RCC 7860 (cell line): ENCODE measurements at places on chromosomes 3 and 15.

- no peak for DNase-seq
These were observed 387.5 kb downstream of the NLGN1 start for GRCh38 chr3:173785004-173785403.

DNA sequence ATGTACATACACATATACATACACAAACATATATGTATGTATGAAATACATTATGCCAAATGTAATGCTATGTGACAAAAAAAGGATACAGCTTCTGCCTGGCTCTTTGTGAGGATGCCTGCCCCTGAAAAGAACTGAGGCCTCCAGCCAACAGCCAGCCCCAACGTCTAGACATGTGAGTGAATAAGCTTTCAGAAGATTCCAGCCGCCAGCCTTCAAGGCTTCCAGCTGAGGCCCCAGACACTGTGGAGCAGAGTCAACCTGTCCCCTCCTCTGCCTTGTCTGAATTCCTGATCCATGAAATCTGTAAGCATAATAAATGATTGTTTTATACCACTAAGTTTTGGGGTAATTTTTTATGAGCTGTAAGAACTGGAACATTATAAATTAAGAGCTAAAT is 24.7 kb downstream of the GXYLT2 start:
- DNase-seq, result no peak

GRCh38 chr3:11544412-11545181 is 99.1 kb downstream of the VGLL4 start:
- no peak for DNase-seq

DNA sequence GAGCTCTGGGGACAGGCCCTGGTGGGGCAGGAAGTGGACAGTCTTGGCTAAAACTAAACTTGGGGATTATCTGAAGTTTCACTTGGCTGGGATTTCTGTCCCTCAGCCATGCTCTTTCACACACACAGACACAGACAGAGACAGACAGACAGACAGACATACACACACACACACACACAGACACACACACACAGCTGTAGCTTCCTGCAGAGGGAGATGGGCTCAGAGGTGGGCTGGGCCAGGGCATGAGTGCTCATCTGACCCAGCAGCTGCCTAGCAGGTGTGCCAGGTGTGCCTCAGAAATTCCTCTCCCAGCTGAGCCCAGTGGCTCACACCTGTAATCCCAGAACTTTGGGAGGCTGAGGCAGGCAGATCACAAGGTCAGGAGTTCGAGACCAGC is 3.3 kb downstream of the RHOV start:
- no peak for DNase-seq

DNA sequence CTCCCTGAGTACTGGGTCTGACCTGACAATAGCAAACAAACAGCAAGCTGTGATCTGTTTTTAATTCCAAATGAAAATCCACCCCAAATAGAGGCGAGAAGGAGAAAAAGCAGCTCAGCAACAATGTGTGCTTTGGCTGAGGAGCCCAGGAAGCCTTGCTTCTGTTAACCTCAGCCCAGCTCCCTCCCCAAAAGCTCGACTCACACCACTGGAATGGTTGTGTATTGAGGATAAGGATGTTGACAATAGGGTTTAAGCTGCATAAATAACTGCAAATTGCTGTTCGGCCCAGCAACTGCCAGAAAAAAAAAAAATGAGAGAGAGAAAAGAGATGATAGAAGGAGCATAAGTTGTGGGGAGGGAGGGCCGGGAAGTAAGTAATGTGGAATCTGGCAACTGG is 104.0 kb upstream of the TBC1D5 start:
- DNase-seq, result no peak

- DNase-seq, result no peak
These were observed 58.3 kb downstream of the HES1 start for GRCh38 chr3:194194051-194194756.

DNA sequence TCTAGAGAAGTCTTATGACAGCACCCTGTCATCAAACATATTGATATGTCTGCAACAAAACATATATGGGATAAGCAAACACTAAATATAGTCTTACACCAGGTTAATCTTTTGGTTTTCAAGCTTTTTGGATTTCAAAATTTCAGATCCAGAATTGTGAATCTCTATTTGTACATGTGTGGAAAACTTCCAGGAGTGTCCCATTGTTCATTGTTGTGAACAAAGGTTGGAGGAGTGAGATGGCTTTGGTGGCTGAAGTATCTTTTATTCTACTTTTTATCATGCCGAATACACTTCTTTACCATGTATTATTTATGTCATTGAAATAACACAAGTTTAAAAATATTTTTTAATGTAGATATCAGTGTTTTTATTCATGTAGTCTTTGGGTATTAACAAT is 5.9 kb upstream of the FHIT start:
- no peak for DNase-seq

DNA sequence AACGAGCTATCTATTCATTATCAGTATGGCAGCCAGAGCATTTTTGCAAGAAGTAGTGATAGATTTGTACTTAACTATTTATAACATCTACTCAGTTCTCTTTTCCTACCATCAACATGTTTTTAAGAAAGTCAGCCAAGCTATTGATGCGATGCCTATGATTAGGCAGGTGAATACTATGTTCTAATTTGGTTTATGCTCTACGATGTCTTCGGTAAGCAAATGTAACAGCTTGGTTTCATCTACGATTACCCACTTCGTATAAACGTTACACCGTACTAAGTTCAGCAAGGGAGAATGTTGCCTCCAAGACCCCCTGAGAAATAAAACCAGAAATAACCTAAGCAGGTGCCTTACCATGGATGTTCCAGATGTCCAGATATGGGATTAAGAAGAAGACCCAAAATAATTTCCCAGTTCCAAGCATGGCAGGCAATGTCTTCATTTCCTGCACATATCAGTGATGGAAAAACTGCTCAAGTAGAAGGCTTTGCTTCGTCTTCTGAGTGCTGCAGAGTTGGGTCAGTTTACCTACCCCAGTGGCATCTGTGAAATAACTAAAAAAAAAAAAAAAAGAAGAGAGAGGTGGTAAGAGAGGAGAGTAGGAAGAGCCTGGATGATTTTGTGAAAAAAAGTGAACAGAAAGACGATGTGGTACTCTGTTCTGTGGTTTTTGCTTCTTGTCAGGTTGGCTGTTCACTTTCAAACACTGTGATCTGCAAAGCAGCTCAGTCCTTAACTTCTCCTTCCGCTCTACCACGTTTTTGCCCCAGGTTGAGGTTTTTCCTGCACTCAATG is at the start of gene BTLA:
Gene BTLA (minus strand): TSS at position 559 of the 798 bp plus-strand sequence. CDS start 114 bp downstream, at position 445.
- no peak for DNase-seq

- DNase-seq, result peak; percentile 76
These were observed 976 bp downstream of the DIS3L start for GRCh38 chr15:66294157-66294931.

- DNase-seq, result no peak
These were observed 209.5 kb downstream of the MAGI1 start for GRCh38 chr3:65829228-65829627.
